Stimulated activated naive CD4-positive, alpha-beta T cell treated with Interleukin-2 at 50 U/mL for 16 hours (primary cell): ENCODE measurements at places on chromosomes 16 and 17.

GRCh38 chr17:8894202-8894671 lies 26.8 kb upstream of the PIK3R6 start:
- no peak for DNase-seq

DNA sequence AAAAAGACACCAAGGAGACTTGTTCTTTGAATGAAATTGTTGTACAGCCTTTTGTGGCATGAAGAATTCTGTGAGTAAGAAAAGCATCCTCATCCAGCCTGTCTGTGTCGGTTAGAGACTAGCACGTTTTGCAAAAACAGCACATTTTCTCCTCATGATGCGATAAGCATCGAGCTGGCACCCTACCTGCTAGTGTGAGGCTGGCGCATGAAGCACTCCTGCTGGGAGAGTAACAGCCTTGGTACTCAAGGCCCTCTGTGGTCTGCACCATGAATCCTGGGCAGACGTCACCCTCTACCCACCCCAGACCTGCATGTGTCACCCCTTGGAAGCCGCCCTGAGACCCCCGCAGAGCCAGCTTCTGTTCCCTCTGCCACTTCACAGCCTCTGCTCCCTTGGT lies 92.6 kb upstream of the TMEM132E start:
- no peak for DNase-seq

DNA sequence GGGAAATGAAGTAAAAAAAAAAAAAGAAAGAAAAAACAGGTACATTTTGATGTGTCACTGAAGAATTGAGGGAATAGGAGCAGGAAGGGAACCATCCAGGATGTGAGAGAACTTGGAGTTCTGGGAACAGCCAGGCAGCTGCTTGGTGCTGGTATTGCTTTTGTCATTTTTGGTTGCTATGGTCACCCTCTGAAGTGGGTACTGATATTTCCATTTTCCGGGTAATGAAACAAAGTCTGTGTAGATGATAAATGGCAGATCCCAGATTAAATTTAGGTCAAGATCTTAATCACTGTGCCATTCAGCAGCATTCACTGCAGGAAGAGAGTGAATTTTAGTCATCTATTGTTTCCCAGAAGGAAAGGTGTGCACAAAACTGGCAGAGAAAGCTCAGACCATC lies 93.6 kb downstream of the ABCA8 start:
- no peak for DNase-seq

GRCh38 chr17:38786372-38786771 lies 13.0 kb downstream of the PIP4K2B start:
- no peak for DNase-seq
